ENCODE measurements at places on chromosomes 3 and 15.

DNA sequence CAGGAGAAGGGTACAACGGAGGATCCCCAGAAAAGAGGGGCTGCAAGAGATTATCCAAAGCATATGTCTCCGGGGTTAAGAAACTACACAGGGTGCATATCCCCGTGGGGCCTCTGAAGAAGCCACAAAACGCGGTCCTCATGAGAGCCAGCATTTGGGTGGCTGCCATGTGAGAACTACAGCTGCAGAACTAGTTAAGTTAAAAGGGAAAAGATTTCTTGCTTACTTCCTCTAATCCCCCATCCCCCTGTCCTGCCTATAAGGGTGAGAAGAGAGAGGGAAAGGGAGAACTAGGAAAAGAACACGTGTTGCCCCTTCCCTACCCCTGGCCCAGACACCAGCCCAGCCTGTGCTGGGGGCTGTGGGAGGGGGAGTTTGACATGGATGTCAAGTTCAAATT lies 70.4 kb upstream of the PCSK6 start:
- no peak for DNase-seq

DNA sequence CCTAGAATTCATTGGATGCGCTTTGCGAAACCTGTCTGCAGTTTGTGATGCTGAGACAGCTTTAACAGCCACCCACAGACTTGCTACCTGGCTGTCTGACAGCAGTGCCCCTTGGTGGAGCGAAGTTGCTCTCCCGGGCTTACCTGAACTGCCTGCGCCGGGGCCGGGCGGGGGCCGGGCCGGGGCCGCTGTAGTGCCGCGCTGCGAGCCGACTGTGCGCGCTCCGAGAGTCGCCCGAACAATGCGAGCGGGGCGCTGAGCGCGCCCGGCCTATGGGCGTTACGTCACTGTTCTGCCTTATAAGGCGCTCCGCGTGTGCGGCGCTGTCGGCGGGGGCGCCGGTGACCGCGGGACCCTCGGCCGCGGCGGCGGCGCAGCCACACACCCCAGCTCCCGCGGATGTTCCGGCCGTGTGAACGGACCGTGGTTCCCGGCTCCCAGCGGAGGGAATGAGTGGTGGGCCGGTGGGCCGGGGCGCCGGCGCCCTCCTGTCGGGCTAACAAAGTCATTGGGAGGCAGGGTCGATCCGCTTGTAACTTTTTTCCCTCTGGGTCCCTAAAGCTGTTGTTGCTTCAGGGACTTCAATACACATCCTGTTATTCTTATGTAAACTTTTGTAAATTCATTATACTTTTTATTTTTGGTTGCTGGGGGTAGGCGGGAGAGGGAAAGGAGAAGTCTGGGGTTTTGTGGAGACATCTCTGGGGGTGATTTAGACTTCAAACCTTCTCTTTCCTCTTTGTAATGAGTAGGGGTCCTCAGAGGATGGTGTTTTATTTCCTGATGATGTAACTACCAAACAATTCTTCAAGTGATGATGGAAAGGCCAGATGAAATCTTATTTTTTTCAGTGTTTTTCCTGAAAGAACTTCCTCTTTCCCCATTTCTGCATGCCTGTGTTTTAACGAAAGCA lies 58.5 kb downstream of the CMSS1 start:
- peak; percentile 90 for DNase-seq

DNA sequence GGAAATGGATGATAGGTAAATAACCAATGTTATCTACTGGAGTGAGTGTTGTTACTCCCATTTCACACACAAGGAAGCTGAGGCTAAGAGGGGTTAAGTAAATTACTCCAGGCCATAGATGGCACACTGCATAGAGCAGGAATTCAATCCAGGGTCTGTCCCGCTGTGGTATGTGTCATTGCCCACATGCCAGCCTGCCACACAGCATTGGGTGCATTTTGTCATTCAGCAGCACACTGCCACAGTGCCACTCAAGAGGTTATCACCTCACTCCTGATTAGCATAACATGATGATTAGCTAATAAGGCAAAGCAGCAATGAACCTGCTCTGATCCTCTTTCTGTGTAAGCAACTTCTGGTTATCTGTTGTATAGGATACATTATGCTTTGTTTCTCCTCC lies 157.4 kb upstream of the CTNNB1 start:
- no peak for DNase-seq

- DNase-seq = no peak
These were observed 610.0 kb upstream of the TBL1XR1 start for GRCh38 chr3:177807150-177807875.

- no peak for DNase-seq
These were observed 230.7 kb downstream of the ATP8B4 start for GRCh38 chr15:49888323-49888693.

- no peak for DNase-seq
These were observed 127.4 kb downstream of the FOXP1 start for GRCh38 chr3:71456156-71456555.

DNA sequence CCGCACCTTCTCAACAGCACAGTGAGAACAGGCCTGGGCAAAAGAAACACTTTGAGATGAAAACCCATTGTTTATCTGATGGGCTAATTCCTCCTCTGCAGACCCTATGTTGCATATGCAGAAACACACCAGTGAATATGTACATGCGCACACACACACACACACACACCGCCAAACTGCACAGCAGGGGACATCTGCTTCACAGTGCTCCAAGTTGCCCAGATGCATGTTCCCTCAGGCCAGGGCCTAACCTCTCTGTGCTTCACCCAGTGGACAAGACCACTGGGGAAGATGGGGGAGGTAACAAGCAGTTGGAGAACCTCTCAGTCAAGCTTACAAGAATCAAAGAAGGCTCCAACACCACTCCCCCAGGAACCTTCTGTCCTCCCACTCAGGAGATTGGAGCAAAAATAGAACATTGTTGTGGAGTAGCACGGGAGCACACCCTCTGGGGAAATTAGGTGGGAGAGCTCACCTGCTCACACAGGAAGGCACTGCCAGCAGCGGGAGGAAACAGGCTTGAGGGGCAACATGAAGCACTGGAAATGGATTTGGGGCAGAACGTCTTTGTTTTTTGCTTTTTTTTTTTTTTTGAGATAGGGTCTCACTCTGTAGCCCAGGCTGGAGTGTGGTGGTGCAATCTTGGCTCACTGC lies 13.0 kb downstream of the HCN4 start:
- no peak for DNase-seq

- no peak for DNase-seq
These were observed 178.2 kb downstream of the LSAMP start for GRCh38 chr3:116267116-116267515.

GRCh38 chr3:133208184-133208583 lies 170.0 kb downstream of the TMEM108 start:
- no peak for DNase-seq

GRCh38 chr15:47548986-47549385 lies 168.3 kb upstream of the SEMA6D start:
- DNase-seq = no peak

DNA sequence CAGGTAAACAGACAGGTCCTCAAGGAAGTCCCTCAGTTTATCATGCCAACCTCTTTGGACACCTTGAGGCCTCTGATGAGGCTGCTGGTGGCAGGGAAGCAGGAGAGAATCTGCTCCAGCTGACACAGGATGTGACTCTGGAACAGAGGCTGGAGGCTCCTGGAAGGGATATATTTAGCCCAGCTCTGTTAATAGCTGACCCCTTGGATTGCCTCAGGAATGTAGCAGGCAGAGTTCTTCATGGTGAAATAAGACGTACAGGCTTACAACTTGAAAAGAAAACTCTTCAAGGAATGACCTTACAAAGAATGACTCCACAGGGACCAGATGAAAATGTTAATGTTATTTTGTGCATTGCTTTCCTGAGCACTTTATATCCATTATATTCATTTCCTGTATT lies 90.5 kb downstream of the AQP9 start:
- no peak for DNase-seq

DNA sequence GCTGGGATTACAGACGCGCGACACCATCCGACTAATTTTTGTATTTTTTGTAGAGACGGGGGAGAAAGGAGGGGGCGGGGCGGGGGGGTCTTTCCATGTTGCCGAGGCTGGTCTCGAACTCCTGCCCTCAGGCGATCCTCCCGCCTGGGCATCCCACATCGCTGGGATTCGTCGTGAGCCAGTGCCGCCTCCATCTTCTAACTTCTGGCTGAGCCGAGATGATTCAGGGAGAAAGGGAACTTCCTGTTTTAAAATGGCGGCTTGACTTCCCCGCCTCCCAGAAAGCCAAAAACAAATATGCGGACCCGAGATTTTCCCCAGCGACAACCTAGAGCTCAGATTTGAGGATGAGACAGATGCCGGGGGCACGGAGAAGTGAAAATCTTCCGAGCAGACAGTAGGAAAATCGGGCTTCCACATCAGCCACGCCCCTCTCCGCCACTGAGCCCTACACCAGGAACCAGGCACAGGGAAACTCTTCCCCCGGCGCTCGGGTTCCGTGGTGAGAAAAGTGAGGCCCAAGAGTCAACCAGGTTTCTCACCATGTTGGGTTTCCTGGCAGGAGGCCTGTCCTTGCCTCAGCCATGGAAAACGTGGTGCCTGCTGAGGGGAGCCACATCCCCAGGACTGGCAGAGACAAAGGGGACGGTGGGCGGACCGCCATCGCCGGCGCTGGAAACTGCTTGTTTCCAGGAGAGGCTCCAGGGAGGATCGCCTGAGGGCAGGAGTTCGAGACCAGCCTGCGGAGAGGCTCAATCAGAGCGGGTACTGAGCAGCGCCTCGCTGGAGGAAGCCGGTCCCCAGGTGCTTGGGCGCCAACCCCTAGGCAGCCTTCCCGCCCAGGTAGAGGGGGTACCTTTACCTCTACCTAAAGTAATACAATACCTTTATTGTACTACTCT lies 18.7 kb downstream of the CHST14 start:
- DNase-seq = no peak

DNA sequence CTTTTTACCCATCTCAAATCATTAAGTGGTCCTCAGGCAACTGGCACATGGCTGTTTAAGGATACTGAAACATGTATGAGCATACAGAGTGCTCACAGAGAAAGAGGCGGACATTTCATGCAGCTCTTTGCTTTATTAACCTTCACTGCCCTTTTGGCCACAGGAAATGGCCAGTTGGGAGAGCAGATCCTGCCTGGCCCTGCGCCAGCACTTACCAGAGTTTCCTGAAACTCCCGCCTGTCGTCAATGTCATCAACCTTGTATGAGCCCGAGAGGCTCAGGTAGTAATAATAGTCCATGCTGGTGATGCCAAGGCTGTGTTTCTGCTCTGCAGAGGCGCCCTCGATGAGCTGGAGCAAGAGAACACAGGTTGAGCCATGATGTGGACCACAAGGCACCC lies 17.8 kb downstream of the LDHAL6B start:
- DNase-seq = no peak

DNA sequence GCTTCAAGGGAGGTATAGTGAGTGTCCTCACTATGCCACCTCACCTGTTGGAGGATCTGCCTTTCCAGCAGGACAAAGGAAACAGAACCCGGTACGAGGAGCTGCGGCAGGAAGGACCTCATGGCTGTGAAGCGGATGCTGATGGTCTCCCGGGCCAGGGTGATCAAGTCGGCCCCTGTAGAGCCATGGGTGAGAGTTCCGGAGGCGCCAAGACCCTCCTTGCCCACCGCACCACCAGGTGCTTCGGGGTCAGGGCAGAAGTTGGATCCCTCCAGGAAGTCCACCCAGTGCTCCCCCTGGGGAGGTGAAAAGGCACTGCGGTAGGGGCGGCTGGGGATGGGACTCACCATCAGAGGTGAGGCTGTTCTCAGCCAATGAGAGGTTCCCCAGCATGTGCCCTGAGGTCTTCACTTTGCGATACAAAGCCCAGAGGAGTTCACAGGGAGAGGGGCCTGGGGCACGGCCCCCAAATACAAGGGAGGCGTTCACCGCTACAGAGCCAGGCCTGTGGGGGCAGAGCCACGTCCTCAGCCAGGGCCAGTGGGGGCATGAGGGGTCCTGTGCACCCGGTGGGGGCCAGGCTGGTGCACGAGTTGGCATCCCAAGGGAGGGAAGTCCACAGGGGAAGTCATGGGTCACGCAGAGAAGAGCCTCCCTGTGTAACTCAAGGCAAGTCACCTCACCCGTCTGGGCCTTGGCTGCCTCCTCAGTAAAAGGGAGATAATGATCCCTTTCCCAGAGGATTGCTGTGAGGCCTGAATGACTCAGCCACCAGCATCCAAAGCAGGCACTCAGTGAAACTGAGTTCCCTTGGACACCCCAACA lies 27.7 kb downstream of the C15orf39 start:
- DNase-seq = no peak

DNA sequence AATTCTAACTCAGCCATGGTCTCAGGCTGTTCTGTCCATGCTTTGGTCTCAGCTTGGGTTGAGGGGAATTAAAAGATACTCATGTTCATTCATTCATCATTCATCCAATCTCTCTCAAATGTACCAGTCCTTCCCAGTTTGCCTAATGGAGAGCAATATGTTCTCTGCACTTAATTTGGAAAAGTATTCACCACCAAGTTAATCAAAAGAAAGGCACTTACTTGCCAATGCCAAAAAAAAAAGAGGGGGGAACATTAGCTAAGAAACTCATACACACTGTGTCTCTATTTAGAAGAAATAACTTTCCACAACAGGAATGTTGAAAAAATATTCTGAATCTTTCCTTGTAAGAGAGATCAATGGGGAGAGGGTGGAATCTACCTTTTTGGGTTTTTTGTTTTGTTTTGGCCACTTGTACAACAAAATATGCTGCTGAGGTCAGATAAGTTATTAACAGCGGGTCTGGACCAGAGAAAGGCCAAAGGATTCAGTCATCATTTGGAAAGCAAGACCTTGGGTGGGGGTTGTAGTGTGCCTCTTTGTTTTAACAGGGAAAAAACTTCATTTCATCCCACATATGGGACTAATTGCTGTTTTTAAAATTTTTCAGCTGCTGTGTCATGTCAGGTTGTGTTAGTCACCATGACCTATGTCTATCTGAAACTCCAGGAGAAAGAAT lies 152.3 kb downstream of the FBN1 start:
- no peak for DNase-seq

GRCh38 chr3:71546821-71547220 lies 36.7 kb downstream of the FOXP1 start:
- DNase-seq = no peak

DNA sequence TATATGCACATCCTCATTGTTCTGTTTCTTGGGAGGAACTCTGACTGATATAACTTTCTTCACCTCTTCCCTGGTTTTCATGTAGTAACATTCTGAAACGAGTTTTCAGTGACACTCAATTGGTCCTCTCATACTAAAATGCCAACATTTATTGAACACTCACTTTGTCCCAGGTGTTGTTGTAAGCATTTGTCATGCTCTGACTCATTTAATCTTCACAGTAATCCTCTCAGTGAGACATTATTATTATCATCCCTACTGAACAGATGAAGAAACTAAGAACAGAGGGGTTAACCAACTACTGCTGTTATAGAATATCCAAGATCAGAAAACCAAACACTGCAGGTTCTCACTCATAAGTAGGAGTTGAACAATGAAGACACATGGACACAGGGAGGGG lies 94.1 kb upstream of the MRPL3 start:
- DNase-seq = no peak

GRCh38 chr3:77685713-77686112 lies 645.8 kb downstream of the ROBO2 start:
- DNase-seq = no peak

GRCh38 chr3:175495331-175495730 lies 636.2 kb downstream of the NAALADL2 start:
- DNase-seq = no peak

DNA sequence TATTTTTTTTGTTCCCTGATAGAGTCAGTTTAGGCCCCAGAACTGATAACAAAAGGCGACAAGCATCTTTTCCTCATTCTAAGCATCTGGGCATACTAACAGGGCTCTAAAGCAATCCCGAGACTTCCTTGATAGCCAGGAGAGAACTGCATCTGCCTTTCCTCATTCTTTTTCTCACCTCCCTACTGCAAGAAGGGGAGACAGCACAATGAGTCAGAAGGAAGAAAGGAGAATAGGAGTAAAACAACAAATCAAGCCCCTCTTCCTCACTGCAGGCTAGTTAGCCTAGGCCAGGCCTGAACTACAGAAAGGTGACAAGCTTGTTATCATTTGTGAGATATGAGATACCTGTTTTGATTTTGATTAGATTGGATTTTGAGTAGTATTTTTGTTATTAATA lies 97.9 kb downstream of the NAALADL2 start:
- no peak for DNase-seq

Measured in T-helper 2 cell (primary cell).